NCI-H1417 treated with DMSO at 0.1 percent for 48 hours (cell line): ENCODE measurements at places on chromosomes 12 and 14.

DNA sequence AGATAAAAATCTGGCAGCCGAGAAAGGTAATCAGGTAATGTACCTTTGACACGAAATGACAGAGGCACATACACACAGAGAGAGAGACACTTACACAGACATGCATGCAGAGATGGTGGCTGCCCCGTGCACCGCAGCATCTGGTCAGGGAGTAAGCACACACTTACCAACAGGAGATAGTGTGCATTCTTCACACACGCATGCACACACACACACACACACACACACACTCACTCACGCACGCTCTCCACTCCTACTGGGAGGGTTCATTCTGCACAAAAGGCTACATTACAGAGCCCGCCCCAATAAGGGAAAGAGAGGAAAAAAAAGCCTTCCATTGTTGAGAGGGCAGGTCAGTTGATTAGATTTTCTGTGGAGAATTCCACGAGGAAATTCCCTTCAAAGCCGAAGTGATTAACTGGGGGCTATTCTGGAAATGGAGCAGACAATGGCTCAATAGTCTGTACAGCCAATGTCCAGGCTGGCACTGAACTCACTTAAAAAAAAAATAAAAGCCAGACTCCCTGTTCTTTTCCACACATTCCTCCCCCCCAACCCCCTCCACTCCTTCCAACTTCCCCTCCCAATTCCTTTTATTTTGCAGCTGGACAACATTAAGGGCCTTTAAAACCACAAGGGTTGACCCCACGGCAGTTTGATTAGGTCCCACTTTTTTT is 1.4 kb upstream of the SOX5 start:
- DNase-seq: no peak

GRCh38 chr12:52699960-52700359 is 3.4 kb downstream of the KRT77 start:
- no peak for DNase-seq

DNA sequence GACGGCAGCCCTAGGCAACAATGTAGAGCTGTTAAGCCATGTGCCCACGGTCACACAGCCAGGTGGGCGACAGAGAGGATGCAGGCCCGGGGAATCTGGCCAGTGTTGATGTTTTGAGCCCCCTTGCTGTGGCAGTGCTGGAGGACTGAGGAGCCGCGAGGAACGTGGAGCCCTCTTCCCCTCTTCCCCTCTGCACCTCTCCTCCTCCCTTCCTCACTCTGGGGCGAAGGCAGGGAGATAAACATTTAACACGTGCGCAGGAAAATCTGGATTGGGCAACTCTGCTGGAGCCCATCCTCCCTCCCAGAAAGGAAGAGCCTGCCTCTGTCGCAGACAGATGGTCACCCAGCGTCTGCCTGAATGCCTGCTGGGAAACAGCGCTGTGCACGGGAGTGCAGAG is 376.8 kb downstream of the FUT8 start:
- no peak for DNase-seq

DNA sequence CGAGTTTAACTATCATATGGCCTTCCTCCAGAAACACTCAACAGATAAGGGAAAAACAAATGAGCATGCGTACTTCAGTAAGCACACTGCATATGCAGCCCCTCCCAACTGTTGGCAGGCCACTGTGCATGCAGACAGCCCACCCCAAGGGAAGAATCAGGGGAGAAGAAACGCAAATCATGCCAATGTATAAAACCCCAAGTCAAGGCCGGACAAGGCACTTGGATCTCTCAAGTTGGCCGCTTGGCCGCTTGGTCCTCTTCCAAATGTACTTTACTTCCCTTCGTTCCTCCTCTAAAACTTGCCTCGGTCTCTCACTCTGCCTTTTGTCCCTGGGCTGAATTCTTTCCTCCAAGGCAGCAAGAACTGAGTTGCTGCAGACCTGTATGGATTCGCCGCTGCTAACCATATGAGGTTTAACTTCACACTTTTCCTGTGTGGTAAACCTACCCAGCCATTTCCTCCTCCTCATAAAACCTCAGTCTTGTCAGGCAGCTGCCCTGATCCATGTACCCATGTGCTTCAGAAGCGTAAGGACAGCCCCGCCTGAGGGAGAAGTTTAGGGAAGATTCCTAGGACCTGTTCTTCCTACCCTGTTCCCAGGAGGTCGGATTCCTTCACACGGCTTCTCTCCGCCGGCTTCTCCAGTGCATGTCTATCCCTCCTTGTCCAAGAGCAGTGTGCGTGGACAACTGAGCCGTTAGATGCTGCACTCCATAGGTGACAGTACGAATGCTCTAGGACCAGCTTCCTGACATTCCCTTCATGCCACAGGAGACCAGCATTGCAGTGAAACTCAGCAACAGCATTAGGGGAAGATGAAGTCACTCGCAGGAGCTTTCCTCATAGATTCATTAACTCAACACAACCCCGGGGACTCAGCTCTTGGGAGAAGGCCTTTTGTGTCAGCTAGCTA is 188.0 kb downstream of the MON2 start:
- no peak for DNase-seq

- DNase-seq: no peak
These were observed 57.9 kb downstream of the TXNDC16 start for GRCh38 chr14:52494444-52494843.

- DNase-seq: no peak
These were observed 1.6 kb upstream of the ARID4A start for GRCh38 chr14:58296726-58297125.

DNA sequence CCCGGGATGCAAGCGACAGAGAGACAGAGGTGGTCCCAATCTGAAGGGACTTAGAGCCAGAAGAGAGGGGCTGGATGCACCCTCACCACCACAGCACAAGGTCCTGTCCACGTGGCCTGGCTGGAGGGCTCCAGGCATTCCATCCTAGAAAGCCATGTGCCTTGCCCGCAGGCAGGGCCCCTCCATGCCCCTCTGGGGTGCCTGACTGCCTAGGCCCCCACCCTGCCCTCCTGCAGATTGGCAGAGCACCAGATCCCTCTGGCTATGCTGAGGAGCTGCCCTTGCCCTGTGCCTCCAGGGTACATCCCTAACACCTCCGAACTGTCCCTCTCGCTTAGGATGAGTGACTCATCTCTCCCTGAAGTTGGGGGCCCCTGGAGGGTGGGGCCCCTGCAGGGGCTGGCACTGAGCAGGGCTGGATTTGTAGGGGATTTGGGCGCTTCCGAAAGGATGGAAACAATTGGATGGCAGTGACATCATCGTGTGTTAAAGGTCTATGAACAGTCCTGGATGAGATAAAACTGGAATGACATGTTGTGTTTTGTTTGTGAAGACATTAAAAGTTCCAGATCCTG is 50.9 kb downstream of the CHGA start:
- DNase-seq: no peak

- DNase-seq: no peak
These were observed 33.3 kb downstream of the APAF1 start for GRCh38 chr12:98678236-98678945.

GRCh38 chr12:129305851-129306250 is 452.6 kb downstream of the GLT1D1 start:
- DNase-seq: no peak

DNA sequence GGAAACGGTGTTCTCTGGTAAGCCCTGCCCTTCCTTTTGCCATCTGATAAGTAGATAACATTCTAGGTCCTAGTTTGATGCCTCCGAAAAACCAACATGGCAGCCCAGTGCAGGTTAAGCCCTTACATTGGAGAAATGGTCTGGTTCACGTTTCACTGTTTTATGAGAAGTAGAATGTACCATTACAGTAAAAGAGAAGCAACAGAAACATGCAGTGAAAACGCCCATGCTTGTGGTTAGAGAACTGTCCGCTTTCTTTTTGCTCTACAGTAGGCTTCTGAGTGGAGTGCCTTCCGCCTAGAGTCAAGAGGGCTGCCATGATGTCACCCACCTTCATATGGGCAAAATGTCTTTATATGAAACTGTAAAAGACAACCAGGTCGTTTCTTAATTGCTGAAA is 190.4 kb upstream of the BCL2L14 start:
- no peak for DNase-seq

GRCh38 chr14:41295734-41296133 is 310.9 kb upstream of the LRFN5 start:
- DNase-seq: no peak

DNA sequence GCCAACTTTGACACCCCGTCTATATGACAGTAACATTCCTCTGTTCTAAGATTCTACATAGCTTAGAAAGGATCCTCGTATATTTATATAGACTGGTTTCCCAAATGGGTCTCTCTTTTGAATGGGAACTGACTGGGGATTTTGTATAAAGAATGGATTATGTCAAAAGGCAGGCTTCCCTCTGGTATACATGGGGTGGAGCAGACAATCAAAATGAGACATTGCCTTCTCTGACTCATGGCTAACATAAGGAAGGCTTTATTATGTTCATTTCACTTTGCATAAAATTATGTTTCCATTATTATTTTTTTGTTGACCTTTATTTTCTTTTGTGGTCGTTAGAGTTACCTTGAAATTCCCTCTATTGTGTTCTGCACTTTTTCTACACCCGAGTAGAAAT is 211.1 kb downstream of the ALG10B start:
- DNase-seq: no peak

DNA sequence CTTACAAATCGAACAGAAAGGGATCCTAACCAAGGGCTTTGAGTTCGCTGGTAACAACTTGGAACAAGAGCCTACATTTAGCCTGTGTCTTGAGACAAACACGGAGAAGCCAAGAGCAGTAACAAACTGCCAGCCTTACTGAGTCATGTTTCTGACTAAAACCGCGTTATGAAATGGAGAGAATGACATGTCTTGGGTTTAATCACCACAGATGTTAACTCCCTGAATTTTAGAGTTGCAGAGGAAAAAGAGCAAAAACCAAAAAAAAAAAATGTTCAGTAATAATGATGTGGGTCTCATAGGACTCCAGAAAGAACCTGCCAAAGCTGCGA is 1.0 kb downstream of the BLTP3B start:
- DNase-seq: no peak

- DNase-seq: no peak
These were observed 342.5 kb downstream of the RMST start for GRCh38 chr12:97805146-97805545.

DNA sequence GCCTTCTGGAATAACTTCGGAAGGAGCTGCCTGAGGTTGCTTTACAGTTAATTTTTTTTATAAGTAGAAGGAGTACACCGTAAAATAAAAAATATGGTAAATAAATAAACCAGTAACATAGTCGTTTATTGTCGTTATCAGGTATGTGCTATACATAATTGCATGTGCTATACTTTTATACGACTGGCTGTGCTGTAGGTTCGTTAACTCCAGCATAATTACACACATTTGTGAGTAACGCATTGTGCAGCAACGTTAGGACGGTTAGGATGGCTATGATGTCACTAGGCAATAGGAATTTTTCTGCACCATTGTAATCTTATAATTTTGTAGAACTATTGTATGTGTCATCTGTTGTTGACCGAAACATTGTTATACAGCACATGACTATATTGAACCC is 8.5 kb downstream of the EXD2 start:
- no peak for DNase-seq

- DNase-seq: no peak
These were observed 19.9 kb upstream of the KCNK10 start for GRCh38 chr14:88342980-88343379.

DNA sequence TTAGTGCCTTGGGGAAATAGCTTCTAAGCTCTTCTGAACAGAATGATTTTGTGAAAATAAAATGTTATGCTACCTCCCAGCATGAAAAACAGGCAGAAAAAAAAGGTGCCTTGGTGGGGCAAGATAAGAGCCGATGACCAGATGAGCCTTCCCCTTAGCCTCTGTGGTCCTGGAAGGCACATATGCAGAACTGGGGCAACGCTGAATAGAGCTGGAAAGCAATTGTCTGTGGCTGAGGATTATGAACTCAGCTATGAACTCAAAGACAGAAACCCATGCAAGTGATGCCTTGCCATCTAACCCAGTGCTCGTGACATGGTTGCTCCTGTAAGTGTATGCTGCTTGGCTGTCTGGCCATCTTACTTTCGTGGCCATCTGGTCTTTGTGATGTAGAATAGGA is 128.5 kb upstream of the FRMD6 start:
- no peak for DNase-seq

- no peak for DNase-seq
These were observed 199.5 kb downstream of the NUAK1 start for GRCh38 chr12:105939181-105939721.

DNA sequence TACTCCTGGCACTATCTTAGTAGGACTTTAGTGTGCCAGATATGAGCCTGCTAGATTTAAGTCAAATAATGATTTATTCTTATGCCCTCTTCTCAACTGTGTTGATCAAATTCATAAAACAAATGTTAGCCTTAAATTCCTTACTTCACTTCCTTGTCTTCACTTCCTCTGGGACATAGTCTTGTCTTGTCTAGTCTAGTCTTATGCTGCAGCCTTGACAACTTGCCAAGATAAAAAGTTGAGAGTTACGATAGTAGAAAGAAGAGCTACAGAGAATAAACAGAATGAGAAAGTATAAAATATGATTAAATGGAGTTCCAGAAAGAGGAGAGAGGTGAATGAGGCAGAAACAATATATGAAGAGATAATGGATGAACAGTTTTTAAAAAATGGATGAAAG is 378.1 kb downstream of the DAD1 start:
- no peak for DNase-seq

GRCh38 chr12:94849411-94849976 is 154.0 kb downstream of the NDUFA12 start:
- DNase-seq: no peak

- no peak for DNase-seq
These were observed 8.5 kb downstream of the FKBP3 start for GRCh38 chr14:45125754-45126153.

- DNase-seq: no peak
These were observed 286.0 kb downstream of the ZFP36L1 start for GRCh38 chr14:68506645-68507419.

DNA sequence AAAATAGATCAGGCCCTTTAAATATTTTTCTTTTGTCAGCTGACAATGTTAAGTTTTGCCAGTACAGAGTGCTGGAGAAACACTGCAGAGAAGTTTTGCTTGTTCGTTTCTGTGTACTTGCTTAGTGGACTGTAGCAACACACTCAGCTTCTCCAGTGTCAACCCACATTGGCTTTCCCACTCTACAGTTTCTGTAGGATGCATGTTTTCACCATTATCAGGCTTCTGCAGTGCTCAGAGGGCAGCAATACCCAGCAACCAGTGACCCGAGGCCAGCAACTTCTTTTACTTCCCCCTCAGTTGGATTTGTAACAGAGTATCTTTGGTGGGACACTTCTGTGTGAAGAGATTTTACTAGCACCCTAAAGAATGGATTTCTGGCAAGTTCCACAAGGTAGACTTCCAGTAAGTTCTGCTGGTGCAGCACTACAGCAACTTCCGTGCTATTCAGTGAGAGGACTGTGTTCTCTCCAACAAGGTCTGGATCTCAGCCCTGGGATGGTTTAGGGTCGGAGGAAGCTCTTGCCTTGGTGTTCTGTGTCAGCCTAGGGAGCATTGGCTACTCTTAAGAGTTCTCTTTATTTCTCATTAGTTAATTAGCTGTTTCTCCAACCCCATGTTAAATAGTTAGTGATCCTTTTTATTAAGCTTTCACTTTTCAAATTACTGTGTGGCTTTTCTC is 70.4 kb downstream of the FUT8 start:
- no peak for DNase-seq
